ENCODE measurements at places on chromosomes 1 and 21.

DNA sequence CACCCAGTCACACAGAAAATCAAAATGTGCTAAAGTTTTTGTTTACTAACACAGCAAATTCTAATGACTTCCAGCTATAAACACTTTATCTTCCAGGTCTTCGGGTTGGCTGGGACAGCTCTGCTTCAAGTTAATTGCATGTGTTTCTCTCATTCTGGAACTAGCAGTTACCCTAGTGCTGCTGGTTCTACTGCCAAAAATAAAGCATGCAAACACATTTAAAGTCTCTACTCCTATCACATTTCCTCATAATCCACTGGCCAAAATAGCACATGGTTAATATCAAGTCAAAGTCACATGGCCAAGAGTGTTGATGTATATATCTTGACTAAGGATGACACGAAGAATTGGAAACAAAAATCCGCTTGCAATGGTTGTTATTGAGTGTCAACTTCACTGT is 973.1 kb upstream of the ADGRL2 start:
- DNase-seq = no peak

DNA sequence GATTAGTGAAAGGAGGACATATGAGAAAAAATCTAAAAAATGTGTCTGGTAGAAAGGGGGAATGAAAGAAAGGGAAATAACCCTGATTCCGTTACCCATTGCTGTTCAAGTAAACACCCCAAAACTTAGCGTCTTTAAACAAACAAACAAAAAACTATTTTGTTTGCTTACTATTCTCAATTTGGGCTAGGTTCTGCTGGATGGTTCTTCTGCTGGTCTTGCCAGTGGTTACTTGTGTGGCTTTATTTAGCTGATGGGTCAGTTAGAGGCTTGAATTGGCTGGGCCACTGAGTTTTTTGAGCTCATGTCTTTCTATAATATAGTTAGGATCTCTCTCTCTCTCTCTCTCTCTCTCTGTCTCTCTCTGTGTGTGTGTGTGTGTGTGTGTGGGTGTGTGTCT is 112.1 kb downstream of the GRIK1 start:
- no peak for DNase-seq

- DNase-seq = no peak
These were observed 4.3 kb downstream of the TIAM1 start for GRCh38 chr21:31339721-31340120.

DNA sequence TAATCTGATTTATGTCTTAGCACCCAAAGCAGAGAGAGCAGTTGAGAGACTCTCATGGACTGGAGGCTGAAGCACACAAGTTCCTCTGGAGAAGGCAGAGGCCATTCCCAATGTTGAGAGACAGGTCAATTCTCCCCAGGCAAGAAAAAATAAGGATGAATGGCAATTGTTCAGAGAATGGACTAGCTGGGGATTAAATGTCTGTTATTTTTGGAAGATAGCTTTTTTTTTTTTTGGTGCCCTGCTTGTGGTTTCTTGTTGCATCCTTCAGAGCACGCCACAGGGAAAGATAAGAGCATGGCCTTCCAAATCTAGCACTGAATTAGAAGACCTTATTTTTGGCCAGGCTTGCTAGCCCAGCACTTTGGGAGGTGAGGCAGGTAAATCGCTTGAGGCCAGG is 65.6 kb upstream of the ERRFI1 start:
- no peak for DNase-seq

- no peak for DNase-seq
These were observed at the start of gene ZBTB8A for GRCh38 chr1:32538887-32539583. Gene ZBTB8A, plus strand, starts transcription at chr1:32539427. Its CDS starts 53,505 bp downstream, at chr1:32592932.

DNA sequence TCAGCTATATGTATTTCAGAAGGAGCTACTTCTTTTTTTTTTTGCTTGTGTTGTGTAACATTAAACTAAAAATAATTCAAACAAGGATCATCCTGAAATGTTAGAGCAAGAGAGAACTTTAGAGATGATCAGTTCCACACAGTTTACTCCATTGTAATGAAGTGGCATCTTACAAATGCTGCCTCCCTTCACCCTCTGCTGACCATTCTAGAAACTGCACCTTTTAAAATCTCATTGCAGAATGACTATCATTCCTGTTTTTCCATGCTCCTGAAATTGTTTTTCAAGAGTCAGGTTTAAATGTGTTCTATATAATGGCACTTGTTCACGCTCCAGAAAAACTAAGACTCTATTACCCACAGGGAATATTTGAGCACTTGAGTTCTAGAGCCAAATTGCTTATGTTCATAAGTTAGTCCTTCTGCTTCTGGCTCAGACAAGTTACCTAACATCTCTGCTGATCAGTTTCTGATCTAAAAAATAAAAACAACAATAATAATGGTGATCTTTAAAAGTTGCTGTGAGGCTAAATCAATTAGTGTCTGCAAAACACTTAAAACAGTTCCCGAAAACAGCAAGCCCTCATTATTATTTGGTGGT is 21.5 kb upstream of the SLC44A5 start:
- no peak for DNase-seq

GRCh38 chr1:182173808-182174512 is 112.4 kb upstream of the ZNF648 start:
- no peak for DNase-seq

DNA sequence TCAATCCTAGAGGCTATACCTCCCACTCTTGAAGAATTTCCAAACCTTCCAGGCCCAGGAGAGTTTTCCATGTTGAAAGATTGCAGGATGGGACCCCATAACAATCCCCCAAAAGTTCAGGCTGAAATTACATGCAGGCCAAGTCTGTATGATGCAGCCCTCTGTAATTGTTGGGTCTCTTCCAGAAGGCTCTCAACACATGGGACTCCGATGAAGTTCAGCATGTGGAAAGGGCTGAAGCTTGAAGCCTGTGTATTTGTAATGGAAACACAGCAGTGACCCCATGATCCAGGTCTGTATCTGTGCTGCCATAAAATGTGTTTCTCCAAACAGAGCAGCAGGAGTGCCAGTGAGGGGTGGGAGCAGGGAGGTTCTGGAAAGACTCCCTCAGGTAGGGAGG is 202.5 kb upstream of the LYPLAL1 start:
- no peak for DNase-seq

- no peak for DNase-seq
These were observed 9.3 kb upstream of the RPE65 start for GRCh38 chr1:68459091-68459490.

- DNase-seq = no peak
These were observed 24.2 kb upstream of the CTTNBP2NL start for GRCh38 chr1:112371775-112372174.

DNA sequence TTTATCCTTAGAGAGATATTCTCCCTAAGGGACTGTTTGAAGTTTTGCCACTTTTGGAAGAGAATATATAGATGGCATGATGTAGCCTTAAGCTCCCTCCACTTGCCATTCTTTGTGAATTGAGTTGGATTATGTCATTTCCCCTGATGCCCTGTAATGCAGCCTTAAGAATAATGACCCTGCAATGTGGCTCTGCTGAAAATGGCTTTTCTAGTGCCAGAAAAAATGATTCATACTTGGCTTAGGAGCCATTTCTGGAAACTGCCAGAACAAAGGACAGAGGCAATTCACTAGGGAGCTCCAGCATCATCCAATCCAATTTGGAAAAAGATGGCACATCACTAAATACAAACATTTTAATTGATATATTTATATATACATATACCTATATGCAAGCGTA is 265.3 kb downstream of the SPATA17 start:
- no peak for DNase-seq

DNA sequence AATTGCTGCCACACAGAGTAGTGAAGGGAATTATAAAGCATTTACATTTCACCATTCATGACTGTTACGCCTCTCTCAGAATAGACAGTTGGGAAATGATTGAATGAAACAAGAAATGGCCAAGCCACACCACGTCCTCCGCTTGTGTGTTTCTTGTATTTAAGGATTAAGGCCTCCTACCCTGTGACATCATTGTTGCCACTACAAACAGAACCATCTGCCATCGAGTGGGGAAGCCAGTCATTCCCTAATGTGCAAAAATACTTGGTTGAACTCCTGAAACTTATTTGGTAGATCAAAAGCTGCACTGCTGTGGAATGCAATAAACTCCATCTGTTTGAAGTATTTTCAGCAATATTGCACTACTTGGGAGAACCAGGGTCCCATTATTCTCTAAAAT is 99.0 kb upstream of the C1orf105 start:
- DNase-seq = no peak

DNA sequence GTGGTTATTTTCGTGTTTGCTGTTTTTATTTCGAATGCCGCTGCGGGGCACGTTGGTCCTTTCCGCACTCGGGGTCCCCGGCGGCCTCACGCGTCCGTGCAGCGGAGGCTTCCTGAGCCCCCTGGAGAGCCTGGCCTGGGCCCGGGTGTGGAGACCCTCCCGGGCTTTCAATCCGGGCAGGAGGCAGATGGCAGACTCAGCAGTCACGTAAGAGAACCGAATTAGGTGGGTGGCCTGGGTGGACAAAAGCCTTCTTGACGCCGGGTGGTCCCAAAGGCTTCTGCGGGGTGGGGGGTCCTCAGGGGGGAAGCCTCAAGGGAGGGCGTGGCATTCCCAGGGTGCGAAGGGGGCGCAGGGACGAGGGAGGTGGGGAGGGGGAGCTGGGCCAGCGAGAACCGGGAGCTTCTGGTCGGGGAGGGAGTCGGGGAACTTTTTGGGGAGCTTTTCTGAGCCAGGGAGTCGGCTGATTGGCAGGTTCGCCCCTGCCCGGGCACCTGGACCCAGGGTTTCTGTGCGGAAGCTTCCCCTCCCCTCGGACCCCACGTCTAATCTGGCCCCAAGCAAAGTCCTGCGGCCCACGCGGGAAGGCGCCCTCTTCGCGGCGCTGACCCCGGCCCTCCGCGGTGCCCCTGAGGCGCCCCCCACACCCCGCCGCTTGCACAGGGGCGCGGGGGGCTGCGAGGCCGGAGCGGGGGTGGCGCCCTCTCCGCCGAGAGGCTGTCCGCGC is 1.3 kb upstream of the HES4 start:
- no peak for DNase-seq

DNA sequence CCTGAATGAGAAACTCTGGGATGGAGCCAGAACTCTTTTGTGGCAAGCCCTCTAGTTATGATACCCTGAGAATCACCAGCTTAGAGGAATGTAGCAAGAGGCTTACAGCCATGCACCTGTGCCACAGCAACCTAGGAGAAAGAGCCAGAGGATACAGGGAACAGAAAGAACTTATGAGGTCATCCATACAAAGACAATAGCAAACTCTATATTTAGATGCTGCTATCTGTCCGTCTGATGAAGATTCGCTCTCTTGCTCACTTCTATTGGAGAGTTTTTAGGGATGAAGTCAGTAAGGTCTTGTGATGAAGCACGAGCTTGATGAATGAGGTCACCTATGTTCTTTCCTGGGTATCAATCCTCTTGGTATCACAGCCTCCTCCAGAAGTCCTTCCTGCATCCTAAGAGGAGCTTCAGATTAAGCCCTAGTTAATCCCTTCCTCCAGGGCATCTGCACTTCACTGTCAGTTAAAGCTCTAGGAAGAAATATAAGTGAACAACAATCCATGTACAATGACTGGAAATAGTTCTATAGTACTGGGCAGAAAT is 185.6 kb downstream of the DAB1 start:
- DNase-seq = no peak

DNA sequence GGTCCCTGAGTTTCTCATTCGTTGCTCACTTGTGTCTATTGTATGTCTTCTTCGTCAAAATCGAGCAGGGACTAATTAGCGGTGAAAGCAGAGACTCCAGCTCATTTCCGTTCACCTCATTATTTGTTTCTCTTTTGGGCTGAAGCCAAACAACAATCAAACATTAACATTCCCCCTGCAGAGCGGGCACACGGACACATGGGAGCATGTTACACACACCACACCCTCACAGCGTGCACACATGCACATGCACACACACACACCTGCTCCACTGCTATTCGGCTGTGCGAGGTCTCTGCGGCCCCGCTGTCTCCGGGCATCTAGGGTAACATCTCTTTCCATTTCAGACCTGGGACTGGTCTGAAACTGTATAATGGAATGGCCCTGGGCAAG is 58.5 kb upstream of the LRRC8D start:
- no peak for DNase-seq

DNA sequence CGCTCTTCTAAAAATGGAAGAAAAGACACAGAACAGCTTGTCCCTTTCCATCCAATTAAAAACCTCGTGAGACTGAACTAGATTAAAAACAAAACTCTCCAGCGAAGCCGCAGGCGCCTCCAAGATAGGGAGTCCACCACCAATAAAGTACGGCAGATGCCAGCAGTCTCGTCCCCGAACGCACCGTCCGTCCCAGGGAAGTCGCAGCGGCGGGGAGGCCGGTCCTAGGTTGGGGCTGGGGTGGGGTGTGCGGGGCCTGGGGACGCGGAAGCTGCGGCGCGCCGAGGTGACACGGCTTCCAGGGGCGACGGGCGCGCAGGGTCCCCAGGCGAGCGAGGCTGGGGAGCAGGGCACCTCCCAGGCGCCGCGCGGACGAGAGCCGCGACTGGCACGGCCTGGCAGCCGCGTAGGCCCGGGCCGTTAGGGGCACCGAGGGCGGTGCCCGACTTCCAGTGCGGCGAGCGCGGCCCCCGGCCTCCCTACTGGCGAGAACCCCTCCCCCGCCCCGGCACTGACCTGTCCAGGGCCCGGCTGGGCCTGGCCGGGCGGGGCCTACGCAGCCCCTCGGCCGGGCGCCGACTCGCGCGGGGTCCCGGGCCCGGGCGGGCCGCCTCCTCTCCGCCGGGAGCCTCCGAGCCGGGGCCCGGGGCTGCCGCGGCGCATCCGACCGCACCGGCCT is 28.3 kb upstream of the A3GALT2 start:
- peak; percentile 35 for DNase-seq

GRCh38 chr1:26012864-26013263 is 8.7 kb upstream of the EXTL1 start:
- no peak for DNase-seq

DNA sequence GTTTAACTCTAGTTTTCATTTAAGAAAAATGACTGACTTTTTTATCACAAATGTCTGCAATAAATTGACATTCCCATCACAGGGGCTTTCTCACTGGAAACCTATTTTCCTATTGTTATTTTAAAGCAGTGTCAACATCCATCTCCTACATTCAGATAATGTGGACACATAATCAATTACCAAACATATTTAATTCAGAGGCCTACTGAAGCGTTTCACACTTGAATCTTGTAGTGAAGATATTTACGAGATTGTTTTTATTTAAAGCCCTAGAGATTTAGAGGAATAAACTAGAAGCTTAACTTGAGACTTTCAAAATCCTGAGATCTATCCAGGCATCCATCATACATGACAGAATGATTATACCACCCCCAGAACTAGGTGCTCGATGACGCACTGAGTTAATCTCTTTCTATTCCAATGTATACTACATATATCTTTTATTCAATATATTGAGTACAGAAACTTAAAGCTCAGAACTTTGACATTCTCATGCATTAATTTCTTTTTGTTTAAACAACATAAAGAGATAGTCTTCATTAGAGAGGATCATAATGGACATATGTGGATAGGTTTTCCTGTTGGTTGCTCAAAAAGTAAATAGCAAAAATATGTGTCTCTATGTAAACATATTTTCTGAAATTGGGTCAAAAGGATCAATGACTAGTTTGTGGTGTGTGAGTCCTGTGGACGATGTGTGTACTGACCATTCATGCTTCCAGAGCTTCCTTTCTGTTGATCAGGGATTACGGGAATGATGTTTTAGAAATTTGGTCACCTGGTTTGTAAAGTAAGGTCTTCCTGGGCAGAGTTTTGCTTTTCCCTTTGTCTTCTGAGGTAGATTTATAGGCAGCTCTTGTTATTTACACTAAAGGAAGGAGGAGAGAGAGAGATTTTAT is 171.5 kb upstream of the HMCN1 start:
- DNase-seq = no peak

Measured in stimulated activated CD4-positive, alpha-beta T cell treated with anti-CD3 and anti-CD28 coated beads, TNF-alpha, amount 100 ng/mL, for 4 hours (primary cell).